ENCODE measurements at places on chromosomes 5 and 9. TPM values are rescaled to one million over a fixed set of nuclear protein-coding genes. Genes with fewer than 3 reads are reported as not detected.

GRCh38 chr9:92829420-92829819 lies 48.4 kb downstream of the ZNF484 start:
- no peaks in the 10 kb centered on the region for H3K27me3 ChIP-seq
- H3K27ac ChIP-seq = no peak overlapping the region
- no peak for DNase-seq
- H3K4me1 ChIP-seq = no peaks in the 10 kb centered on the region

GRCh38 chr5:71719063-71719964 lies at the start of gene CARTPT:
Gene CARTPT, plus strand, starts transcription at chr5:71719275. Its CDS starts 19 bp downstream, at chr5:71719294.
- peaks cover 57% of the 10 kb centered on the region for H3K27me3 ChIP-seq
- peaks cover 2% of the 10 kb centered on the region for H3K4me1 ChIP-seq

The HEMGN gene
- 1.9 TPM for total RNA-seq

The PRELID2 gene
- not detected for total RNA-seq

GRCh38 chr9:3733039-3733408 lies 207.2 kb upstream of the RFX3 start:
- DNase-seq = no peak
- H3K4me1 ChIP-seq = peaks cover 1% of the 10 kb centered on the region
- H3K27me3 ChIP-seq = no peaks in the 10 kb centered on the region
- no peak overlapping the region for H3K27ac ChIP-seq
- no peaks in the 10 kb centered on the region for H3K36me3 ChIP-seq
- no peak overlapping the region for H3K4me3 ChIP-seq
